Progenitor cell of endocrine pancreas (in vitro differentiated cells): ENCODE measurements at places on chromosomes 2 and 18.

DNA sequence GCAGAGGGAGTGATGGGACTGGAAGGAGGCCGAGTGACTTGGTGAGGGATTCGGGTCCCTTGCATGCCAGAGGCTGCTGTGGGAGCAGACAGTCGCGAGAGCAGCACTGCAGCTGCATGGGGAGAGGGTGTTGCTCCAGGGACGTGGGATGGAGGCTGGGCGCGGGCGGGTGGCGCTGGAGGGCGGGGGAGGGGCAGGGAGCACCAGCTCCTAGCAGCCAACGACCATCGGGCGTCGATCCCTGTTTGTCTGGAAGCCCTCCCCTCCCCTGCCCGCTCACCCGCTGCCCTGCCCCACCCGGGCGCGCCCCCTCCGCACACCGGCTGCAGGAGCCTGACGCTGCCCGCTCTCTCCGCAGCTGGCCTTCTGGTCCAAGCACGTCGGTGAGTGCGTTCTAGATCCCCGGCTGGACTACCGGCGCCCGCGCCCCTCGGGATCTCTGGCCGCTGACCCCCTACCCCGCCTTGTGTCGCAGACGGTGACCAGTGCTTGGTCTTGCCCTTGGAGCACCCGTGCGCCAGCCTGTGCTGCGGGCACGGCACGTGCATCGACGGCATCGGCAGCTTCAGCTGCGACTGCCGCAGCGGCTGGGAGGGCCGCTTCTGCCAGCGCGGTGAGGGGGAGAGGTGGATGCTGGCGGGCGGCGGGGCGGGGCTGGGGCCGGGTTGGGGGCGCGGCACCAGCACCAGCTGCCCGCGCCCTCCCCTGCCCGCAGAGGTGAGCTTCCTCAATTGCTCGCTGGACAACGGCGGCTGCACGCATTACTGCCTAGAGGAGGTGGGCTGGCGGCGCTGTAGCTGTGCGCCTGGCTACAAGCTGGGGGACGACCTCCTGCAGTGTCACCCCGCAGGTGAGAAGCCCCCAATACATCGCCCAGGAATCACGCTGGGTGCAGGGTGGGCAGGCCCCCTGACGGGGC, 4.6 kb downstream of the PROC start:
- no peaks in the 10 kb centered on the region for H3K36me3 ChIP-seq
- H3K27ac ChIP-seq, result no peak overlapping the region
- H3K4me3 ChIP-seq, result peak overlapping the region; percentile 72
- DNase-seq, result peak; percentile 39
- H3K27me3 ChIP-seq, result peaks cover 43% of the 10 kb centered on the region
- H3K4me1 ChIP-seq, result peaks cover 13% of the 10 kb centered on the region

DNA sequence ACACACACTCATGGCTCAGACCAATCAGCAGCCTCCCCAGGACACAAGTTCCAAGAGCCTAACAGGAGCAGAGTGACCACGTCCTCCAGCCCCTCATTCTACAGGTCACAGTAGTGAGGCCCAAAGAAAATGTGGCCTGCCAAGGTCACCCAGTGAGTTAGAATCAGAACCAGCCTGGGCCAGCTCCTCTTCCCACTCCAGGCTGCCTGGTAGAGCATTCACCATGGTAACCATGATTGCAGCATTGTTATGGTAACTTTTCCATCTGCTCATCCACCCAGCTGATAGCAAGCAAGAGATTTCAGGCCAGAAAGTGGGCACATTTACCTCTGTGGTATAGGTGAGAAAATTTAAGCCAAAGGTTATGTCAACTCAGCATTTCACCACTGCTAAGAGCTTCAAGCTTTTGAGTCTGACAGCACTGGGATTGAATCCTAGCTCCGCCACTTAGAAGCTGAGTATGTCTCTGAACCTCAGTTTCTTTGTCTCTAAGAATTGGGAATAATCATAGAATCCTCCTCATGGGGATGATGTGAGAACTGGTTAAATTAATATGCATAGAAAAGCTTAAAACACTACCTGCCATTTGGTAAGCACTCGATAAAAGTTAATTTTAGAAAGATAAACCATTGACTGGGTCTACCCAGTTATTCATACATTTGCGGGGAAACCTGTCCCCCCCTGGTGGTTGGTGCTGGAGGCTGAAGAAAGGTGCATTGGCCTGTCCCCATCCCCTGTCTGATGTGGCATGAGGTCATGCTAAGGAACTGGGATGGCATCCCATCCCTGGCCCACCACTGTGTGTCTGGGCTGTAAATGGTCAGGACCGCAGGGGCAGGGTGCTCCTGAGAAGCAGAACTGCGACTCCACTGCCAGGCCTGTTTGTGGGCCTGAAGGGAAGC, 181.5 kb downstream of the KLHL29 start:
- no peak overlapping the region for H3K27ac ChIP-seq
- peaks cover 3% of the 10 kb centered on the region for H3K27me3 ChIP-seq
- DNase-seq, result no peak
- no peak overlapping the region for H3K4me3 ChIP-seq
- peaks cover 17% of the 10 kb centered on the region for H3K4me1 ChIP-seq

DNA sequence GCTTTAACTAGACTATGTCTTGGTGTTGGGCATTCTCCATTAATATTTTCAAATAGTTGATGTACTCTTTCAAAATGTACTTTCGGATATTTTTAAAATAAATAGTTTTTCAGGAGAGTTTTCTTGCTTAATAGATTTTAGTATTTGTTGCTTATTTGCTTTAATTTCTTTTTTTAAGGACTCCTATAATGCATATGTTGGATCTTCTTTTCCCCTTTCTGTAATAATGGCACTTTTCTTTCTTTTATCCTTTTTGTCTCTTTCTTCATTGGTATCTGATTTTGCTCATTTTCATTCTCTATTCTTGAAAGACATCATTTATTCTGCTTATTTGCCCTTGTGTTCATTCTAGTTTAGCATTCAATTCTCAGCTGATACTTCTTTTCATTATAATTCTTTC, 791.6 kb downstream of the GALR1 start:
- peaks cover 2% of the 10 kb centered on the region for H3K36me3 ChIP-seq
- peaks cover 17% of the 10 kb centered on the region for H3K27me3 ChIP-seq
- no peak overlapping the region for H3K27ac ChIP-seq

DNA sequence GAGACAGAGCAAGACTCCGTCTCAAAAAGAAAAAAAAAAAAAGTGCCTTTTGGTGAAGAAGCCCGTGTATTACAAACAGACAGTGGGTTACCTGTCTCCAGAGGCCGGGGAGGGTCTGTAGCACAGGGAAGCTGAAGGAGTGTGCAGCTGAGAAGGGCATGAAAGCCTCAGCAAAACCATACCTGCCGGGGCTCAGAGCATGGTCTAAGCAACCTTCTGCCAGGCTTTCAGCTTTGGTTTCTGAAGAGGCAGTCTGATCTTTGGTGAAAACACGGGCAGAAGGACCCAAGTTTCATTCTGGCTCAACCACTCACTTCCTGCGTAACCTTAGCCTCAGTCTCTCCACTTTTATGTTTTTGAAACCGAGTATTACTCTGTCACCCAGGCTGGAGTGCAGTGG, 21.5 kb downstream of the SH2D6 start:
- no peaks in the 10 kb centered on the region for H3K27me3 ChIP-seq
- no peak overlapping the region for H3K4me3 ChIP-seq
- no peaks in the 10 kb centered on the region for H3K36me3 ChIP-seq
- peaks cover 14% of the 10 kb centered on the region for H3K4me1 ChIP-seq

DNA sequence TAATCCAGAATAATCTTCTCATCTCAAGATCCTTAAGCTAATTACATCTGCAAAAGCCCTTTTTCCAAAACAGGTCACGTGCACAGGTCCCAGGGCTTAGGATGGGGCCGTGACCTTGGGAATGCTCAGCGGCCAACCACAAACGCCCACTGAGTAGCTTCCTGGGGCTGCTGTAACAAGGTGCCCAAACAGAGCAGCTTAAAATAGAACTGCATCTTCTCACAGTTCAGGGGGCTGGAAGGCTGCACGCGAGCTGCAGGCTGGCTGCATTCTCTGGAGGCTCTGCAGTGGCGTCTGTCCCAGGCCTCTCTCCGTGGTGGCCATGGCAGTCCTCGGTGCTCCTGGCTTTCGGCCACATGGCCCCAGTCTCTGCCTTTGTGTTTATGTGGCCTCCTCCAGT, 31.9 kb downstream of the ADI1 start:
- H3K4me1 ChIP-seq, result peaks cover 19% of the 10 kb centered on the region
- H3K4me3 ChIP-seq, result no peak overlapping the region
- DNase-seq, result no peak
- H3K27ac ChIP-seq, result peak overlapping the region; percentile 91
- peaks cover 16% of the 10 kb centered on the region for H3K36me3 ChIP-seq

- no peak for DNase-seq
- H3K4me3 ChIP-seq, result peak overlapping the region; percentile 92
- peaks cover 34% of the 10 kb centered on the region for H3K4me1 ChIP-seq
- peak overlapping the region; percentile 100 for H3K27ac ChIP-seq
Measured at GRCh38 chr2:152718909-152719645, 657 bp downstream of the ARL6IP6 start.

DNA sequence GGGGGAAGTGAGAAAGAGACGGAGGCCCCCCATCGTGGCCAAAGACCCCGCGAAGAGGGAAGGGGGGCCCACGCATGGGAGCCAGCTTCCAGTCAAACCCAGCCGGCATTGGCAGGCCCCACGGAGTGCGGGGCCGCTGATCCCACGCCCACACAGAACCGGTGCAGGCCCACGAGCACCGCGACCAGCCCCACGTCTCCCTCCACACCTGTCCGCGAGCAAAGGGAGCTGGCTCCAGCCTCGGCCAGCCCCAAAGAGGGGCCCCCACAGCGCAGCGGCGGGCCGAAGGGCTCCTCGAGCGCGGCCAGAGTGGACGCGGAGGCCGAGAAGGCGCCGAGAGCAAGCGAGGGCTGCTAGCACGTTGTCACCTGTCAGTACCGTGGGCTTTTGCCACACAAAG, 125.0 kb upstream of the TWIST2 start:
- H3K27ac ChIP-seq, result no peak overlapping the region
- no peaks in the 10 kb centered on the region for H3K36me3 ChIP-seq
- no peak for DNase-seq
- no peak overlapping the region for H3K4me3 ChIP-seq

DNA sequence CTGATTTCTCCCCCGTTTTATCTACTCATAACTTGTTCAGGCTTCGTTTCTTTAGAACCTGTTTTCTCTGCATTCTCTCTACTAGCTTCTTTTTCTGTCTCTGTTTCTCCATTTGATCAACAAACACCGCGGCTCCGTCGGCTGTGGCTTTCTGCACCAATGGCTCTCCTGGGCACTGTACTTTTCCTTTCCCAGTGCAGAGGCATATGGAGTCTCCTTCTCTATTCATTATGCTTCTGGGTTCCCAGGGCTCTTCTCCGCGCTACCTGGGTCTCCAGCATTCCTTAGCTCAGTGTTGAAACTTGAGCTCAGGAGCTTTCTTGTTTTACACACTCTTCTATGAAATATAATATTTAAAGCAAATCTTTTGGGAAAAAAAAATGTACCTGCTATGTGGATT, 196.6 kb upstream of the SOX11 start:
- H3K27ac ChIP-seq, result peak overlapping the region; percentile 90
- peak overlapping the region; percentile 61 for H3K4me3 ChIP-seq
- DNase-seq, result no peak
- H3K4me1 ChIP-seq, result peaks cover 41% of the 10 kb centered on the region

- peak overlapping the region; percentile 56 for H3K4me3 ChIP-seq
- no peak overlapping the region for H3K27ac ChIP-seq
- peak; percentile 19 for DNase-seq
Measured at GRCh38 chr18:23136326-23137096, 1.2 kb downstream of the CABLES1 start.

DNA sequence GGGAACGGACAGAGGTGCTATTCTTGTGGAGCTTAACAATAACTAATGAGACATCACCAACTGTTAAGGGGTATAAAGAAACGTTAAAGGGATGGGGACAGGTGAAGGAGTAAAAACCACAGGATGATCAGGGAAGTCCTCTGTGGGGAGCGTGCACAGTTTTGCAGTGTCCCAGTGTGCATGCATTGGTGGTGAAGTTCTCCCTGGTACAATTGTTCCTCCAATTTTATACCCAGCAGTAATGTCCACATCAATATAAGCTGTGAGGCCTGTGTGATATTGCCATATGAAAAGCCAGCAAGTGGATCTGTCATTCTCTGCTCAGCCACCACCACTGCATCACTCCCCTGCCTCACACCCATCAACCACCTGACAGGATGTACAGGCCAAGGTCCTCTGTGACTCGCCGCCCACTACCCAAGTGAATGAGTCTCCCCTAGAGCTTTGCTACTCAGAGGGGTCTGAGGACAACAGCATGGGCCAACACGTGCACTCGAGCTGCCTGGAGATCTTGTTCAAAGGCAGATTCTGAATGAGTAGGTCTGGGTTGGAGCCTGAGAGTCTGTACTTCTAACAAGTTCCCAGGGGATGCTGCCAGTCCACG, 4.6 kb downstream of the MLPH start:
- H3K4me3 ChIP-seq, result no peak overlapping the region
- no peaks in the 10 kb centered on the region for H3K36me3 ChIP-seq
- peak overlapping the region; percentile 59 for H3K27ac ChIP-seq

- H3K27ac ChIP-seq, result no peak overlapping the region
- H3K4me1 ChIP-seq, result no peaks in the 10 kb centered on the region
- no peak for DNase-seq
- no peaks in the 10 kb centered on the region for H3K36me3 ChIP-seq
Measured at GRCh38 chr2:832635-833034, 118.0 kb upstream of the SNTG2 start.

- H3K4me3 ChIP-seq, result peak within 1 kb of the TSS; percentile 90
- DNase-seq, result no peak
- H3K36me3 ChIP-seq, result no peaks in the 10 kb centered on the region
- H3K27ac ChIP-seq, result peak within 1 kb of the TSS; percentile 97
- H3K27me3 ChIP-seq, result peaks cover 33% of the 10 kb centered on the region
Measured at GRCh38 chr18:63319383-63320122, at the start of gene BCL2. TSS of gene BCL2 (minus strand) at chr18:63319769.

DNA sequence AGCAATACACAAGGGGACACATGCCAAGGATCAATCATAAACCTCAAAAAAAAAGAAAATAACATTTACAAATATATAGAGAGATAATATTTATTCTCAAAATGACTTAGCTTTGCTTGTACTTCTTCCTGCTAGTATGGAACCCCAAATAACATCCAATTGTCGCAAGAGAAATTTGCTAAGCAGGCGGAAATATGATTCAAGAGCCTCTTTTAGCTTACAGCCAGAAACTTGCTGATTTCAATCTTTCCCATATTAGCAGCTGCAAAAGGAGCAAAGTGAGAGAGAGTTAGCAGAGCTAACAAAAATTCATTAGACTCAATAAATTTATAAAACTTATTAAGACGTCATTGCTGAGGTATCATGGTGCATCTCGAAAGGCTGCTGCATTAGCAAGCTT, 294.9 kb downstream of the FSIP2 start:
- DNase-seq, result no peak
- H3K36me3 ChIP-seq, result no peaks in the 10 kb centered on the region
- H3K4me3 ChIP-seq, result no peak overlapping the region
- H3K27ac ChIP-seq, result no peak overlapping the region
- H3K4me1 ChIP-seq, result no peaks in the 10 kb centered on the region

GRCh38 chr18:11983592-11983991, 2.3 kb downstream of the IMPA2 start:
- H3K27ac ChIP-seq, result no peak overlapping the region
- H3K4me3 ChIP-seq, result peak overlapping the region; percentile 27
- DNase-seq, result no peak
- H3K36me3 ChIP-seq, result peaks cover 2% of the 10 kb centered on the region

GRCh38 chr18:42893977-42894376, 221.5 kb downstream of the RIT2 start:
- DNase-seq, result no peak
- H3K4me1 ChIP-seq, result peaks cover 4% of the 10 kb centered on the region
- H3K27me3 ChIP-seq, result no peaks in the 10 kb centered on the region
- H3K27ac ChIP-seq, result no peak overlapping the region
- no peak overlapping the region for H3K4me3 ChIP-seq
- H3K36me3 ChIP-seq, result no peaks in the 10 kb centered on the region

- no peak overlapping the region for H3K27ac ChIP-seq
- no peak overlapping the region for H3K4me3 ChIP-seq
- H3K4me1 ChIP-seq, result no peaks in the 10 kb centered on the region
- H3K36me3 ChIP-seq, result no peaks in the 10 kb centered on the region
- DNase-seq, result no peak
Measured at GRCh38 chr2:197249381-197250083, 61.0 kb downstream of the ANKRD44 start.

GRCh38 chr2:17506736-17507616, 11.3 kb downstream of the RAD51AP2 start:
- H3K36me3 ChIP-seq, result no peaks in the 10 kb centered on the region
- no peaks in the 10 kb centered on the region for H3K4me1 ChIP-seq
- peaks cover 4% of the 10 kb centered on the region for H3K27me3 ChIP-seq
